ENCODE measurements at places on chromosomes 4 and X. TPM values are rescaled to one million over a fixed set of nuclear protein-coding genes. Genes with fewer than 3 reads are reported as not detected.

Gene MCF2
- total RNA-seq, result 1.1 TPM

GRCh38 chr4:185122681-185123345 lies 20.3 kb upstream of the SLC25A4 start:
- no peak for DNase-seq

DNA sequence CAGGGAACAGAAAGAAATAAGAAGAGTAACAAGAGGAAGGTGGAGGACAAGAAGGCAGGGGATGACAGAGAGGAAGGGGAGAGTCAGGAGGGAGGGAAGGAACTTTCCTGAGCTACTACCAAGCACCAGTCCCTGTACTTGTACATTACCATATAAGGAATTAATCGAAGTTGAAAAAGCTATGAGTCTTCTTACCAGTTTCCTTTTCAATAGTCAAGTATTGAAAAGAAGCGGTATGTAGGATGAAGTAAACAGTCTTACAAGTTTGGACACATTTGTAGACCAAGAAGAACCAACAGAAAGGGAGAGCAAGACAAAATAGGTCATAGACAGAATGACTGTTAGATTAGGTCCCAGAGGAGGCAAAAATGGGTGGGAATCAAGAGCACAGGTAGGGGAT lies 629.7 kb upstream of the DIPK2B start:
- no peak for DNase-seq

DNA sequence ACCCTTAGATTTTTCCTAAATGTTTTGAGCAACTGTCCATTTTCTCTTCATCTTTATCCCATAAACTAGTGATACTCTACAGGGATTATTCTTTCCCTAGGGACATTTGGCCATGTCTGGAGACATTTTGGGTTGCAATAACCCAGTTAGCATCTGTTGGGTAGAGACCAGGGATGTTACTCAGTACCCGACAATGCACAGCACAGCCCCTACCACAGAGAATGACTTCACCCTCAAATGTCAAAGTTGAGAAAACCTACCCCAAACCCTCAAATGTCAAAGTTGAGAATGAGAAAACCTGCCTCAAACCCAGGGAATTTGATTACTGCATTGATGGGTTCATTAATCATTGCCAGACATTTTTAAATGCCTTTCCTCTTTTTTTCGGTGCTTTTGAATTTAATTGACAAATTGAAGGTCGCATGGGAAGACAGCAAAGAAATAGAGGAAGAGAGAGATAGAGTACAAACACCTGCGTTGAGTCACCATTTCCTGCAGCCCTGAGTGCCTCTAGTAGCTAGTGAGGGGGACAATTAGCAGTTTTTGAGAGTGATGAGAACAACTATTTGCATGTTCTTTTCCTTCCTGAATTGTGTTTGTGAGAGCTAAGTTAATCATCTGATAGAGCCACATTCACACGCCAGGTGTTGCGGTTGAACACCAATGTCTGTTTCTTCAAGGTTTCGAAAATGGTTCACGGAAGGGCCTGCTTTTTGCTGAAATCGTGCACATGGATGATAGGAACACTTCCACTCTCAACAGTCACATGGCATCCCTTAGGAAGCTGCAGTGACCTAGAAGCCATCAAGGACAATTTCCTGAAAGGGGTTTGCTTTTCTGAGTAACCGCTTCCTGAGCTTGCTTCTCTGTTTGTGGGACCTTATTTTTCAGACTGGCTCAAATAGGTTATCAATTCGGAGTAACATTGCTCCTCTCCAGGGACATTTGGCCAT lies 203.9 kb upstream of the VCX3A start:
- no peak for DNase-seq

- DNase-seq, result no peak
These were observed 274.7 kb downstream of the CFAP299 start for GRCh38 chr4:80610199-80610598.

DNA sequence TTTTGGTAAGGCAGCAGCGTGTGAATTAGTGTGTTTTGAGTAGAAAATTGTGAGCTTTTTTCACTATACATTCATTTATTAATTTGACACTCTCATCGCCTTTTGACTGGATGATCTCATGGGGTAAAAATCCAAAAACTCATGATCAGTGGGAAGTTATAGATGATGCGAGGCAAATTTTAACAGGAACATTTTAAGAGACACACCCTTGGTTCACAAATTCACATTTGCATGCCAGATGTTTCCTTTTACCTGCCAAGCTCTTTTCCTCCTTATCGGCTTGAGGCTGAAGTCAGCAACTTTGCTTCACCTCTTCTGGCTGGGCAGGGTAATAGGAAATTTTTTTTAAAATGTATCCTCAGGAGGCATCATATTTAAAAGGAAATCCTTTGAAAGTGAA lies 318.0 kb upstream of the HS3ST1 start:
- DNase-seq, result no peak

Gene LRAT
- total RNA-seq, result 57.1 TPM

DNA sequence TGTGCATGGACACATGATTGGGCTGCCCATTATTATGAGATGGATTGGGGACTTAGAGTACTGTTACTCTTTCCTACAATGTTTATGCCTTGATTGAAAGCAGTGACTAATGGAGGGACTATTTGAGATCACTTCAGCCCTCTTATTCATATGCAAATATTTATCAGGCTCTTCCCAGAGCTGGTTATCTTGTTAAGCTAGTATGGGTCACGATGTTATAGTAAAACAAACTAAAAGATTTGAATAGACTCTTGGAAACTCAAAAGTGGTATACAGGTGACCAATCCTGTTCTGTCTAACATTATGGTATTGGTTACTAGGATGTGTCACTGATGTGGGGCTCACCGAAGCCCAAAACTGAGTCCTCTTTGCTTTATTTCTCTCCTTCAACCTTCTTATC lies 306.2 kb upstream of the CASK start:
- peak; percentile 8 for DNase-seq

Gene SLITRK4
- total RNA-seq, result 4.0 TPM

- no peak for DNase-seq
These were observed 105.8 kb upstream of the KLHL13 start for GRCh38 chrX:118222421-118222820.

DNA sequence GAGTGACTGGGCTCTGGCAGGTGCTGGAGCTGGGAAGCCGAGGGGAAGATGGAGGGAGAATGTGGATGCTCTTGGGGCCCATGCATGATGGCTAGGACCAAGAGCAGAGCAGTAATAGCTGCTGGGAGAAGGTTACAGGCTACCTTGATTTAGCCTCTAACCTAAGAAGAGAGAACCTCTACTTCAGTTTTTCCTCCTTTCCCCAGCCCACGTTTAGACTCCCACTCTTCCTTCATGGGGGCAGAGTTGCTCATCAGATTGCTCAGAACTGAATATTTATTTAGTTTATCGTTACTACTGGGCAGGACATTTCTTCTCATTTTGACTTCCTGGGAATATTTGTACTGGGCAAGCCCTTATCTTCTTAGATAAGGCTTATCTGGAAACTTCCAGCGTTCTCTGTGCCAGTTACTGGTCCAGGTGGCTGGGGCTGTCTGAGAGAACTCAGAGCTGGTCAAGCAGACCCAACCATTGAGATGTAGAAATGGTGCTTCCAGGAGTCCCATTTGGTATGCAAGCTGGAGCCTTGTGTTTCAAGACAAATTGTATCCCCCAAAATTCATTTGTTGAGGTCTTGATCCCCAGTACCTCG lies 442.9 kb upstream of the BOD1L1 start:
- DNase-seq, result no peak

Gene HUWE1
- 212 TPM for total RNA-seq

DNA sequence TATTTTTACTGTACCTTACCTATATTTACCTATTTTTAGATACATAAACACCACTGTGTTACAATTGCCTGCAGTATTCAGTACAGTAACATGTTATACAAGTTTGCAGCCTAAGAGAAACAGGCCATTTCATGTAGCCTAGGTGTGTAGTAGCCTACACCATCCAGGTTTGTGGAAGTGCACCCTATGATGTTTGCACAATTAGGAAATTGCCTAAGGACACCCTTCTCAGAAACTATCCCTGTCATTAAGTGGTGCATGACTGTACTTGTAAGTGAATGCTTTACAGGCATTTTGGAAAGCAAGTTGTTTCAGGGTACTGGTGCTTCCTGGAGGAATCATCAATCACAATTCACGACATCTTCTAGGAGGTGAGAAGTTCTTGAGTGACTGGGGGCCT lies 991.8 kb upstream of the SLIT2 start:
- DNase-seq, result no peak

Gene CT45A3
- total RNA-seq, result not detected

Gene AFF1
- total RNA-seq, result 67.2 TPM

GRCh38 chrX:103927030-103927429 lies 35.4 kb upstream of the TMSB15B start:
- DNase-seq, result no peak

GRCh38 chr4:11455201-11455835 lies 26.6 kb upstream of the HS3ST1 start:
- no peak for DNase-seq

GRCh38 chr4:74293558-74293957 lies 14.7 kb upstream of the EPGN start:
- no peak for DNase-seq

DNA sequence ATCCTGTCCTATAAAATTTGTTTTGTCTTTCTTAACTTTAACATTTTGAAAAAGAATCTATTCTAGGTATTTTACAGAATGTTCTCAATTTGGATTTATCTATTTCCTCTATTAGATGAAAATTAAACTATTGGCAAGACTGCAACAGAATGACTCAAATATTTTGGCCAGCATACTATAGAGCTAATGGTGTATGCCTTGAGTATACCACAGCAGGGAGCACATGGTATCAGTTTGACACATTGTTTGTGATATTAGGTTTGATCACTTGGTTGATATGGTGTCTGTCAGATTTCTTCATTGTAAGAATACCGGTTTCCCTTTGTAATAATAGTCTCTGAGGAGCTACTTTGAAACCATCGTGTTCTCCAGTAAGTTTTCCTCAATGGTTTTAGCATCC lies 87.8 kb upstream of the NPNT start:
- DNase-seq, result no peak

Gene CLCN4
- total RNA-seq, result 4.9 TPM

- peak; percentile 71 for DNase-seq
These were observed 325.5 kb downstream of the BCOR start for GRCh38 chrX:39772057-39772832.

Gene VEGFD
- total RNA-seq, result not detected

DNA sequence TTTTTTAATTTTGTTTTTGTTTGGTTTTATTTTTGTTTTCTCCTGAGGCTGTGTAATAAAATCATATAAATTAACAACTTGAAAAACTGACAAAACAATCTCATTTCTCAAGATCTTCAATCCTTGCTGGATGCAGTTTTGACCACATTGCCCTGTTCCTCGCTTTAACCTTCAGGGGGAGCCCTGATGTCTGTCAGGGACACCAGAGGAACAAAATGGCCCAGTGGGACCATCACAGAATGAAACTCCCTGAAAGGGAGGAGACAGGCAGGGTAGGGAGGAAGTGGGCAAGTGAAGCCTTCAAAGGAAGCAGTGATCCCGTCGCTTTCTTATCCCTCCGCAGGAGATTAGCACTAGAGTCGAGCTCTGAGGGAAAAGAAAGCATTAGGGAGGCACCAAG lies 274.9 kb upstream of the LDB2 start:
- peak; percentile 74 for DNase-seq

GRCh38 chr4:152700151-152700550 lies 20.4 kb upstream of the TMEM154 start:
- DNase-seq, result no peak

- DNase-seq, result no peak
These were observed 584.3 kb upstream of the SMIM31 start for GRCh38 chr4:164169591-164169990.

- DNase-seq, result no peak
These were observed 104.9 kb downstream of the SLIT2 start for GRCh38 chr4:20356565-20356964.

Gene IQSEC2
- total RNA-seq, result 81.6 TPM

- DNase-seq, result no peak
These were observed 2.4 kb downstream of the MOSPD2 start for GRCh38 chrX:14875624-14876023.

GRCh38 chr4:145230726-145231125 lies 50.3 kb upstream of the OTUD4 start:
- DNase-seq, result no peak

Gene ITIH6
- total RNA-seq, result not detected

DNA sequence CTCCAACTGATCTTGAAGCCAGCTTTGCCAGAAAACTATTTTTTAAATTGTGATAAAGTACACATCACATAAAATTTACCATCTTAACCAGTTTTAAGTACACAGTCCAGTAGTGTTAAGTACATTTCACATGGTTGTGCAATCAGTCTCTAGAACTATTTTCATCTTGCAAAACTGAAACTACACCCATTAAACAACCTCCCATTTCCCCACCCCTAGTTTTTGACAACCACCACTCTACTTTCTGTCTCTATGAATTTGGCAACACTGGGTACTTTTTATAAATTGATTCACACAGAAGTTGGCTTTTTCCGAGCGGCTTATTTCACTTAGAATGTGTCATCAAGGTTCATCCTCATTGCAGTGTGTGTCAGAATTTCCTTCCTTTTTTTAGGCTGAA lies 31.0 kb downstream of the TRPC5 start:
- no peak for DNase-seq

DNA sequence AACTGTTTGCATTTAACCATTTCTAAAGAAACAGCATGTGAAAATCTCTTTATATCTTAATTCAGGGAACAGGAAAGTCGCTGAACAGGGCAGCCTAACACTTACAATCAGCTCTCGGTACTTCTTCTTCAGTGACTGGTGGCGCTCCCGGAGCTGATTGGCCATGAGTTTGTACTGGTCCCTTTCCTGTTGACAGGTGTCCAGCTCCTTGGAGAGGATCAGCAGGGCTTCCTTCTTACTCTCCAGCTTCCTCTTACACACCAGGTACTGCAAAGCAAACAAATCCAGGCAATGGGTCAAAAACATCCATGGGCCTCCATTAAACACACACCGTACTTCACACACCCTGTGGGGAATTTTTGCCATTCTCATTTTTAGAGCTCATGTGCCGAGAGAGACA lies 36.4 kb downstream of the CCDC149 start:
- DNase-seq, result no peak

- no peak for DNase-seq
These were observed 195.2 kb upstream of the SLC7A11 start for GRCh38 chr4:138437263-138437851.

DNA sequence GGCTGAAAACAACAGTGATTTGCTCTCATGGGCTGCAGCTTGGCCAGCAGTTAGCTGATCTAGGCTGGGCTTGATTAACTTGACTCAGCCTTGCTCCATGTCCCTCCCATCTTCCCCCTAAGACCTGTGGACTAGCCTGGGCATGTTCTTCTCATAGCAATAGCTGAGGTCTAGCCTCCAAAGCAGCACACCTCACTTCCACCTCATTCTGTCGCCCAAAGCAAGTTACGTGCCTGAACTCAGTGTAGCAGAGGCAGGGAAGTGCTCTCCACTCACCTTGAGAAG lies 62.2 kb downstream of the EVC start:
- DNase-seq, result no peak

Gene FOXR2
- total RNA-seq, result not detected

- peak; percentile 20 for DNase-seq
These were observed 87.5 kb upstream of the PTPN13 start for GRCh38 chr4:86506591-86506990.

GRCh38 chrX:28610746-28611145 lies 23.5 kb downstream of the IL1RAPL1 start:
- DNase-seq, result no peak

Data from GM23338 (cell line).